Upper lobe of left lung (tissue), 6 donors: ENCODE measurements at places on chromosomes 4 and X. TPM values are rescaled to one million over a fixed set of nuclear protein-coding genes. Genes with fewer than 3 reads are reported as not detected.
A peak's percentile ranks its signal among the peaks of the same experiment; 100 is the strongest.

GRCh38 chrX:39196192-39197102 is 395.2 kb downstream of the MID1IP1 start:
- no peaks in the 10 kb centered on the region for H3K4me1 ChIP-seq
- no peaks in the 10 kb centered on the region for H3K27me3 ChIP-seq
- H3K36me3 ChIP-seq: no peaks in the 10 kb centered on the region
- no peak overlapping the region for H3K27ac ChIP-seq
- no peak overlapping the region for H3K4me3 ChIP-seq

GRCh38 chr4:168569931-168570276 is 73.1 kb downstream of the PALLD start:
- H3K4me1 ChIP-seq: peaks cover 3% of the 10 kb centered on the region
- H3K36me3 ChIP-seq: no peaks in the 10 kb centered on the region
- H3K27me3 ChIP-seq: no peaks in the 10 kb centered on the region
- no peak for DNase-seq

GRCh38 chrX:150543230-150544155 is 24.9 kb upstream of the MTM1 start:
- H3K27ac ChIP-seq: no peak overlapping the region
- peaks cover 14% of the 10 kb centered on the region for H3K4me1 ChIP-seq
- no peak overlapping the region for H3K4me3 ChIP-seq
- no peaks in the 10 kb centered on the region for H3K36me3 ChIP-seq

DNA sequence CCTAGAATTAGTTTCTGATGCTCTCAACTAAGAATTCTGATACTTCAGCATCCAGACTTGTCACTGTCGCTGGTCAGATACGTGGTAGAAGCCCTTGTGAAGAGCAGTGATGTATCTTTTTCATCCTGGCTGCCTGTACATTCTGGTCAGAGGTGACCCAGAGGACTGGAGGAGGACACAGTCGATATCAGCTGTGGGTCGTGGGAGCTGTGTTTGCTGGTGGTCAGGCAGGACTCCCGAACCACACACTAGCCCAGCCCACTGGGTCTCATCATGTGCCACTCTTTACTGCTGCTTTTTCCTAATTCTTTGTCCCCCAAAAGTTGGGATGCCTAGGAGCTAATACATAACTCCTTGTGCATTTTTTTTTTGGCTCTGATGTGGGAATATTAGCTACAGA is 6.5 kb downstream of the DCUN1D4 start:
- no peak overlapping the region for H3K4me3 ChIP-seq
- H3K4me1 ChIP-seq: peaks cover 3% of the 10 kb centered on the region
- H3K36me3 ChIP-seq: no peaks in the 10 kb centered on the region

GRCh38 chr4:138707746-138708677 is 307.6 kb upstream of the NOCT start:
- no peak for DNase-seq
- no peaks in the 10 kb centered on the region for H3K36me3 ChIP-seq
- H3K27ac ChIP-seq: no peak overlapping the region
- no peaks in the 10 kb centered on the region for H3K27me3 ChIP-seq
- no peak overlapping the region for H3K4me3 ChIP-seq

- H3K27ac ChIP-seq: no peak overlapping the region
- H3K27me3 ChIP-seq: no peaks in the 10 kb centered on the region
- H3K4me1 ChIP-seq: peaks cover 3% of the 10 kb centered on the region
- no peak overlapping the region for H3K4me3 ChIP-seq
These were observed 53.8 kb downstream of the CASP3 start for GRCh38 chr4:184595430-184595829.

DNA sequence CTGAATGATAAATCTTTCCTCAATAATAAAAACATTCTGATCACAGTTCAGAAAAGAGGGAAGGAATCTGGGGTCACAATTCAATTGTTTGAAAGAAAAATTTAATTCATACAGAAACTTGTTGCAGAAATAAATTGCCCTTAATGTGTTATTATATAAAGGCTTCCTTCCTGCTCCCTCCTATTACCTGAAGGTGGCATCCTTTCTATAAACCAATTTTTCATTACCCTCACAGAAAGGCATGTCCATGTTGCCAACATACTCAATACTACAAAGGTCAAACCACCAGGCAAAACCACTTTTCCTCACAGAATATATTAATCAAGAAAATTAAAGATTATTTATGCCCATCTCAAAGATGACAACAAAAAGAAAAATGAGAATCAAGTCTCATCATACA is 194.3 kb upstream of the CT83 start:
- DNase-seq: no peak
- H3K27me3 ChIP-seq: no peaks in the 10 kb centered on the region
- H3K27ac ChIP-seq: no peak overlapping the region
- no peak overlapping the region for H3K4me3 ChIP-seq
- no peaks in the 10 kb centered on the region for H3K36me3 ChIP-seq

GRCh38 chrX:123961268-123962005 is at the start of gene STAG2:
STAG2 (plus strand) TSS chrX:123961706; CDS start chrX:124022628, 60,922 bp downstream.
- peak within 1 kb of the TSS; percentile 99 for H3K27ac ChIP-seq
- peak within 1 kb of the TSS; percentile 30 for H3K4me3 ChIP-seq
- H3K27me3 ChIP-seq: no peaks in the 10 kb centered on the region
- DNase-seq: peak; percentile 81

DNA sequence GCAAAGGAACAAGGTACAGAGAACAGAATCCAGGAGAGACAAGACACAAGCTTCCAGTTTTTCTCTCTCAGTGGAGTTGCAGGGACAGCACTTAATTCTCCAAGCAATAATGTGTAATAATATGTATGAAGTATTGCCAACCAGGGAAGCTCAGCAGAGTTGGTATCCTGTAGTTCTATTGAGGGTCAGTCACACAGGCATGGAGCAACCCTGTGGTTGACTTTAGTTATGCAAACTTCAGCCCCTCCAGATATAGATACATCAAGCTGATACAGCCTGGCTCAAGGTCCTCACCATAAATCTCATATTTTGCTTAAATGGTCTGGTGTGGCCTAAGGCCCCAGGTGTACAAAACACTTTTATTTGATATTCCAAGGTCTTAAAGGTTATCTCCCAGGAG is 248.6 kb upstream of the EPHA5 start:
- no peak overlapping the region for H3K27ac ChIP-seq
- no peaks in the 10 kb centered on the region for H3K36me3 ChIP-seq
- DNase-seq: no peak
- H3K4me3 ChIP-seq: no peak overlapping the region

- no peak overlapping the region for H3K27ac ChIP-seq
- H3K4me1 ChIP-seq: no peaks in the 10 kb centered on the region
- H3K27me3 ChIP-seq: no peaks in the 10 kb centered on the region
These were observed 84.5 kb upstream of the ARHGEF9 start for GRCh38 chrX:63869506-63869905.

DNA sequence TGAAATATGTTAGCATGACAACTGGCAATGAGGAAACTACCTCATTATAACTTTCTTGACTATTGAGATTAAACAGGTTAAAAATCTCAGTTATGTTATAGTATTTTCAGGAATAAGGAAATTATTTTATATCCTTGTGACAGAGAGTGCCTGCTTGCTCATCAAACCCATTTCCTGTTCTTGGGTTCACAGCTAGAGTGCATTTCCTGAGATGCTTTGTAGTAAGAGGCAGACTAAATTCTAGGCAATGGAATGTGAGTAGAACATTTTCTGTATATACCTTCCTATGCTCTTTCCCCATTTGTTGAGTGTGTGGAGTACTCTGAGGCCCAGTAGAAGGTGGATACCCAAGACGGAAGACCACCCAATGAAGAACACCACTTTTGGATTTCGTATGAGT is 96.9 kb upstream of the CASK start:
- no peaks in the 10 kb centered on the region for H3K27me3 ChIP-seq
- H3K4me3 ChIP-seq: no peak overlapping the region
- no peak overlapping the region for H3K27ac ChIP-seq
- no peaks in the 10 kb centered on the region for H3K4me1 ChIP-seq
- no peak for DNase-seq

- no peaks in the 10 kb centered on the region for H3K36me3 ChIP-seq
- H3K27me3 ChIP-seq: no peaks in the 10 kb centered on the region
These were observed 66.6 kb downstream of the ING2 start for GRCh38 chr4:183571350-183571941.

GRCh38 chr4:6498511-6499237 is 26.3 kb upstream of the PPP2R2C start:
- H3K27ac ChIP-seq: no peak overlapping the region
- no peaks in the 10 kb centered on the region for H3K4me1 ChIP-seq
- no peak overlapping the region for H3K4me3 ChIP-seq
- H3K27me3 ChIP-seq: no peaks in the 10 kb centered on the region
- DNase-seq: no peak
- no peaks in the 10 kb centered on the region for H3K36me3 ChIP-seq

DNA sequence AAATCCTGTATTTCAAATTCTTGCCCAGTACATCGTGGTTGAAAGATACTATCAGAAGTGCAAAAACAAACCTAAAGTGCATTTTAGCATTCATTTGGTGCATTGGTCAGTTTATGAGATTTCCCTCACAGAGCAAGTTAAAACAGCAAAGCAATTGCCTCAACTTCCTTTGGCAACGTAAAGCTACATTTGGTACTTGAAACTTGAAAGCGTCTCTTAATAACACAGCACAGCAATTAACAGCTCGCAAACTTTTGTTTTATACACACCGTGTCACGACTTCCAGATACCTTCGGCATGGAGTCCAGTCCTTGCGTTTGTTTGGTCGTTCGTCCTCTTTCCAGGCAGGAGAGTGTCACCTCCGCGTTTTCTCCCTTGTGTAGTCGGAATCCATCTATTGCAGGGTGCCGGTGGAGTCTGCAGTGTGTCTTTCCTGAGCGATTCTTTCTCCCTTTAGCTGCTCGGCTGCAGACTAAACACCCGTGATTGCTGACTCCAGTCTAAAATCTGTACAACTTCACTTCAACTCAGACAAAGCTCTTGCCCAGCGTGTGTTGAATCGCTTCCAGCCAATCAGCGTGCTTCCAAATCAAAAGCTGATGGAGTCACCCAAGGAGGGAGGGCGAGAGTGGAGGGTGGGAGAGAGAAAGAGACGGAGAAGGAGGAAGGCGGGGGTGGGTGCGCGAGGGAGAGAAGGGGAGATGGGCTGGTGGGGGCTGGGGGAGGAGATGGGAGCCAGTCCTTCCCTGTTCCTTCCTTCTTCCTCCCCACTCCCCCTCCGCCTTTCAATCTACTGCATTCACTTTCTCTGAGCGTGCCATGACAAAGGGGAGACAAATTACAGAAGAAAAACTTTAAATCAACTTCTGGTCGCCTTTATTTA is at the start of gene PCDH18:
Gene PCDH18, minus strand, starts transcription at position 509 of the 883 bp plus-strand sequence. Its CDS starts 406 bp downstream, at position 103.
- no peaks in the 10 kb centered on the region for H3K4me1 ChIP-seq
- no peaks in the 10 kb centered on the region for H3K27me3 ChIP-seq
- H3K36me3 ChIP-seq: no peaks in the 10 kb centered on the region

GRCh38 chr4:1851160-1851559 is 4.8 kb downstream of the LETM1 start:
- H3K4me3 ChIP-seq: no peak overlapping the region
- H3K27me3 ChIP-seq: no peaks in the 10 kb centered on the region
- H3K36me3 ChIP-seq: peaks cover 11% of the 10 kb centered on the region

DNA sequence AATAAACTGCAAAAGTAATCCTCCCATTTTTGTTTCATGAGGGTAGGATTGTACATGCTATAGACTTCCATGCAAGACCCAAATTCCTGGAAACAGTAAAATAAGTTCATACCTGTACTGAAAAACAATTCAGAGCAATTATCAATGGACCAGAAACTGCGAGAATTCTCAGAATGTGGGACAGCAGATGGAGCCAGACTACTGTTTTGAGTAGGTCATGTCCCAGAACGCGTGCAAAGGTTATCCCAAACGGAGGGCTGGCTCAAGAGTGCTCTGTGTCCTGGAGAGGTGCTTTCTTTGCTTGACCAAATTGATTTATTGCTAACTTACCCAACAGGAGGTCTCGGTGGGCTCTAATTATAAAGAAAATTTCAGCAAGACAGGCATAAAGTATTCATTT is 1.7 kb upstream of the MAGEH1 start:
- DNase-seq: no peak
- no peaks in the 10 kb centered on the region for H3K27me3 ChIP-seq
- peaks cover 15% of the 10 kb centered on the region for H3K4me1 ChIP-seq
- no peaks in the 10 kb centered on the region for H3K36me3 ChIP-seq

DNA sequence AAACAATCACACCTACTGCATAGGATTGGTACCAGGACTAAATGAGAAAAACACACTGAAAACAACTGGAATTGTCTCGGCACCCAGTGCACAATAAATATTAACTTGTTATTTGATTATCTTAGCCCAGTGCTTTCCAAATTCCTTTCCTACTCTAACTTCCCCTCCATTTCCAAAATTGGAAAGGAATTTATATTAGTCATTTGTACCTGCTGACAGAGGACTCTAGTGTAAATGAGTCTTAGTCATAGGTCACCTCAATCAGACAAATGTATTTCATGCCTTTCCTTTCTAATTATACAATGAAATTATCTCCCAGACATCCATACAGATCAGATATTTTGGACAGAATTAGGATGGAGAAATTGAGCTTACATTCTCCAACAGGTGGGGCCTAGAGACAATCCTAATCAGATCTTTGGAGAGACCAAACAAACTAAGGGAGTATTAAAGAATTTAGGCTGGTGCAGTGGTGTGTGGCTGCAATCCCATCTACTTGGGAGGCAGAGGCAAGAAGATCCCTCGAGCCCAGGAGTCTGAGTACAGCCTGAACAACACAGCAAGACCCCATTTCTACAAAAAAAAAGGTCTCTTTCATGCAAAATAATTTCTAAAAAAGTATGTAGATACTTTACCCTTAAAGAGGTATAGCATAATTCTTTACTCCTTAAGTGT is 10.1 kb downstream of the SH3D19 start:
- no peaks in the 10 kb centered on the region for H3K36me3 ChIP-seq
- H3K4me1 ChIP-seq: peaks cover 23% of the 10 kb centered on the region
- H3K4me3 ChIP-seq: no peak overlapping the region
- no peaks in the 10 kb centered on the region for H3K27me3 ChIP-seq

GRCh38 chr4:122378711-122379110 is at the start of gene ADAD1:
ADAD1 (plus strand) TSS chr4:122379011; CDS start chr4:122380070, 1,059 bp downstream.
- no peaks in the 10 kb centered on the region for H3K4me1 ChIP-seq
- no peaks in the 10 kb centered on the region for H3K27me3 ChIP-seq
- no peak within 1 kb of the TSS for H3K27ac ChIP-seq
- no peaks in the 10 kb centered on the region for H3K36me3 ChIP-seq
- no peak within 1 kb of the TSS for H3K4me3 ChIP-seq

GUCY1A1 gene
- 35.6 TPM for total RNA-seq

CFP gene
- total RNA-seq: 9.1 TPM

MID1 gene
- 32.9 TPM for total RNA-seq

MAGEB17 gene
- total RNA-seq: not detected

POLN gene
- 0.89 TPM for total RNA-seq

TCEAL3 gene
- total RNA-seq: 17.8 TPM

SSX3 gene
- total RNA-seq: not detected

SPANXA2 gene
- total RNA-seq: not detected
